ENCODE measurements at places on chromosomes 1 and 21. TPM values are rescaled to one million over a fixed set of nuclear protein-coding genes. Genes with fewer than 3 reads are reported as not detected.

NME7 gene
- total RNA-seq: 36.5 TPM

LMO4 gene
- 29.4 TPM for total RNA-seq

KIF21B gene
- 9.5 TPM for total RNA-seq

MROH7 gene
- total RNA-seq: not detected

EFNA1 gene
- 42.3 TPM for total RNA-seq

TRIM67 gene
- total RNA-seq: not detected

TTC22 gene
- 3.1 TPM for total RNA-seq

GRCh38 chr1:157107702-157108101, 8.1 kb upstream of the ETV3L start:
- DNase-seq: no peak

- DNase-seq: no peak
Measured at GRCh38 chr1:213051881-213052202, 801 bp downstream of the RPS6KC1 start.

GRCh38 chr1:115837740-115838421, 3.0 kb downstream of the NHLH2 start:
- no peak for DNase-seq

GRCh38 chr1:10515301-10515975, 40.7 kb downstream of the PEX14 start:
- DNase-seq: no peak

DNA sequence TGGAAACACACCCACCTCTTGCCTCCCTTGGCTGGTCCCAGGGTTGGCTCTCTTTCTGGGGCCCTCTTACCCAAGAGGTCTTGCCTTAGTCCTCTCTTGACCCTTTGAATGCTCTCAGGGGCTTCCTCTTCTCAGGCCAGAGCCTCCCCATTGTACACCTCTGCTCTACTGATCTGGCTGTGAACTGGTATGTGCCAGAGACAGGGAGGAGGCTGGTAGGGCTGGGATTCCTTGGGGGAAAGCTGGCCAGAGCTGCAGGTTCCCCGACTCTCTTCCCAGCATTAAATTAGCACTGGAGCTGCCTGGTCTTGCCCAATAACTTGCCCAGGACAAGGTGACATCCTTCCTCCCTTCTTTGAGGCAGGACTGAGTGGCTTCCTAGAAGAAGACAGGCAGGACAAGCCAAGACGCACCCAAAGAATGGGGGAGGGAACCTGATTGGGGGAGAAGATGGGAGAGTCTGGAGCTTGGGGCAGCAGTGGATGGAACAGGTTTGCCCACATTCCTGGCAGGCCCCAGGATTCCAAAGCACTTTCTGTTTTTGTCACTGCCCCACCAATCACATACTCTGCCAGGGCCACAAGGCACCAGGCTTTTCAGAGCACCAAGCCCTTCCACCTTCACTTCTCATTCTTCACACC, 37.2 kb upstream of the CITED4 start:
- peak; percentile 35 for DNase-seq

- peak; percentile 98 for DNase-seq
Measured at GRCh38 chr1:222167111-222167510, 380.8 kb downstream of the HHIPL2 start.

GRCh38 chr1:53461323-53462044, 2.3 kb downstream of the DMRTB1 start:
- DNase-seq: no peak

GRCh38 chr1:91979383-91979782, 30.2 kb downstream of the BRDT start:
- no peak for DNase-seq

DNA sequence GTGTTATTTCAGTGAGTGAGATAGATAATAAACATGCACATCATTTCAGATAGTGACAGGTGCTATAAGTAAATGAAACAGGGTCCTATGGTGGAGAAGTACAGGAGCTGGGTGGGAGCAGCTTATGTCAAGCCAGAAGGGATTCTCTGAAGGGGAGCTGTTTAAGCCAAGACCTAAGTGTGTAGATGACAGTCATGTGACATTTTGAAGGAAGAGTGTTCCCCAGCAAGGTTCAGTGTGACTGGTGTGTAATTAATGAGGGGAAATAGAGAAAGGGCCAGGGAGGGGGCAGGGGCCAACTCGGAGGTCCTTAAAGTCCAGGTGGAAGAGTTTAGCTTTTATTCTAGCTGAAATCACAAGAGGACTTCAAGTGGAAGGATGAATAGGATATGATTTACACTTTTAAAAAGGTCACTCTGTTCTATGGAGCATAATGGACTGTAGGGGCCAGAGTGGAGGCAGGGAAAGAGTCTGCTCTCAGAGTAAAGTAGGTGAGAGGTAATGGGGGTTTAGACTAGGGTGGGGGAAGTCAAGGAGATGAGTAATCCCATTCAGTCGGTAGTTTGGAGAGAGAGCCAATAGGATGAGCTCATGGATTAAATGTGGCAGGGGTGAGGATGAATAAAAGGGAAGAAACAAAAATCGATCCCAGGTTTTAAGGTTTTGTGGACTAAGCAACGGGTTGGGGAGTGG, 243.1 kb downstream of the CACNA1E start:
- no peak for DNase-seq

GRCh38 chr1:91765293-91765692, 120.7 kb downstream of the TGFBR3 start:
- no peak for DNase-seq

DNA sequence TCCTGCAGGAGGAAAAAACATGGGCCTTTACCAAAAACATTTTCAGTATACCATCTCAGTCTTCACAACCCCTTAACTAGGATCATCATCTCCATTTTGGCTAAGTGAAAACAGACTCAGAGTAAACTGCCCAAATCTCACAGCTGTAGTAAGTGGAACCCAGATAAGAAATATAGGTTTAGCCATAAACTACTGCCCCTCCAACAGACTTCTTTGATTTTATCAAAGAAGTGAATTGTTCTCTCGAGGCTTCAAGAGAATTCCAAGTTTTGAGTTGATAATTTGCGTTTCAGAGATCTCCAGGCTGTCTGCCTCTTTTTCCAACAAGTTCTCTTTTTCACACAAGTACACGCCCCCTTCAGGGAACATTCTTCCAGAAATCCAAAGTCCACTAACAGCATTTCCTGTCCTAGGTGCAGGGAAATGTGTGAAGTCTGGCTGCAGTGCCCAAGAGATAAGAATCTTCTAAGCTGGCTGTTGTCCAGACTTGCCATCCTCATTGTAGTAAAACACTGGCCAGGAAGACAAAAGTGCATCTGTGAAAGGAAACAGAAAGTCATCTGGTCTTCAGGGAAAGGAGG, 30.8 kb downstream of the RNF19B start:
- DNase-seq: peak; percentile 47

- no peak for DNase-seq
Measured at GRCh38 chr1:218495931-218496330, 150.8 kb downstream of the TGFB2 start.

GRCh38 chr1:223853748-223854147, 8.0 kb upstream of the TP53BP2 start:
- no peak for DNase-seq

- DNase-seq: no peak
Measured at GRCh38 chr1:154568157-154568815, 708 bp downstream of the CHRNB2 start.

GRCh38 chr1:183830389-183830788, 25.5 kb downstream of the RGL1 start:
- DNase-seq: no peak

DNA sequence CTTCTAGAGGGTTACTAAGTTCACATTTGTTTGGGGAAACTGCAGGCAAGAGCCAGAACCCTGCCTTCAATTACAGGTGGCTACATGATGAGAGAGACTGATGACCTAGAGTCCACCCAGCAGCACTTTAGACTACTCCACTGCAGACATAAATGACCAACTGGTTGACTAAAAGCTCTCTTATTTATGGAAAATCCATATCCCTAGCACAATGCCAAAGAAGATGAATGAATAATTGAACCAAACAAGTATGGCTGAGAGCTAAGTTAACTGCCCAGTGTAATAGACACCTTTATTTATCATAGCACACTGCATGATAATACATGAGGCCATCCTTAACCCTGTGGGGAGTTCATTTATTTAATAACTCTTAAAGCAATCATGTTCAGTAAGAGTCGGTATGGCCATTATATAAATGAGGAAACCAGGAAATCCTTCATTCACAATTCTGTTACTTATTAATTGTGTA, 60.4 kb downstream of the IL12RB2 start:
- no peak for DNase-seq

GRCh38 chr1:235442788-235443429, 61.3 kb downstream of the B3GALNT2 start:
- DNase-seq: peak; percentile 80

DNA sequence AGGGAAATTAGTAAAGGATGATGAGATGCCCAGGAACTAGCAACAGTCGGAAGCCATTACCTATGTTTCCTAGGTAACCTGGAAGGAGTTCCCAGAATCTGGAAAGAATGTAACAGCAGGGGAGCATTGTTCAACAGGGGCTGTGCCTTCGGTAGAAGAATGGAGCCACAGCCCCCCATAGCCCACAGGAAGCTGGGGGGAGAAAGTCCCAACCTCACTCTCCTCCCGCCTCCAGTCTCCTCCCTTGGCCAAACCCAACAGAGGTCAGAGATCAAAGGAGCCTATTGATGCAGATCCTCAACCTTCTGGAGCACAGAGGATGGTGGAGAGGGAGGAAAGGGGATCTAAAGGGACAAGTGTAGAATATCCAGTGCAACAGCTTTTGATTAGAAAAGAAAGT, 131.5 kb upstream of the SLC44A3 start:
- DNase-seq: no peak

GRCh38 chr1:172976222-172977041, 74.3 kb downstream of the TNFSF18 start:
- peak; percentile 98 for DNase-seq

Data from MCF 10A (cell line).